ENCODE measurements at places on chromosomes 2 and 18.

DNA sequence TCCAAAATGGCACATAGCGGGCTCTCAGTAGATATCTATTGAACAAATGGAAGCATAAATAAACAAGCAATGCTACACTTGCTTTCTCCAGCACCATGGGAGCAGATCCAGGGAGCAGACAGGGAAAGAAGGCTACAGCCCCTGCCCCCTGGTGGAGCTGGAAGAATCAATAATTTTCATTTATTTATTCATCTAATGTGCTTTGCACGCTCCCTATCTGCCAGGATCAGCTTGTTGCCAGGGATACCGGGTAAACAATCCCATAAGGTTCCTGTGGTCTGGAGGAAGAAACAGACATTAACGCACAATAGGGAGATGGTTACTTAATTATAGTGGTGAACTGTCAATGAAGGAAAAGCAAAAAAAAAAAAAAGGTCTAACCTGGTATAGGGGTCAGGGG lies 40.1 kb upstream of the CLASP1 start:
- no peak for DNase-seq

- DNase-seq, result no peak
Measured at GRCh38 chr18:26813043-26813442, 52.5 kb downstream of the AQP4 start.

DNA sequence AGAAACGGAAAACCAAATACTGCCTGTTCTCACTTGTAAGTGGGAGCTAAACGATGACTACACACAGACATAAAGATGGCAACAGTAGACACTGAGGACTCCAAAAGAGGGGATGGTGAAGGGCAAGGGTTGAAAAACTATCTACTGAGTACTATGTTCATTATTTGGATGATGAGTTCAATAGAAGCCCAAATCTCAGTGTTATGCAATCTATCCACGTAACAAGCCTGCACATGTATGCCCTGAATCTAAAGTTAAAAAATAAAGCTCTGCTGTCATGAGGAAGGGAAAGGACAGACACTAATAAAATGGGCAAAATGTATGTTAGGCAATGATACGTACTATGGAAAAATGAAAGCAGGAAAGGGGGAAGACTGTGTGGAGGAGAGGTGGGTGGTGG lies 376.0 kb downstream of the TGIF1 start:
- no peak for DNase-seq

GRCh38 chr2:241188361-241189092 lies at the start of gene ANO7:
Gene ANO7, plus strand, starts transcription at chr2:241188677. Its CDS starts 1,387 bp downstream, at chr2:241190064.
- DNase-seq, result no peak

DNA sequence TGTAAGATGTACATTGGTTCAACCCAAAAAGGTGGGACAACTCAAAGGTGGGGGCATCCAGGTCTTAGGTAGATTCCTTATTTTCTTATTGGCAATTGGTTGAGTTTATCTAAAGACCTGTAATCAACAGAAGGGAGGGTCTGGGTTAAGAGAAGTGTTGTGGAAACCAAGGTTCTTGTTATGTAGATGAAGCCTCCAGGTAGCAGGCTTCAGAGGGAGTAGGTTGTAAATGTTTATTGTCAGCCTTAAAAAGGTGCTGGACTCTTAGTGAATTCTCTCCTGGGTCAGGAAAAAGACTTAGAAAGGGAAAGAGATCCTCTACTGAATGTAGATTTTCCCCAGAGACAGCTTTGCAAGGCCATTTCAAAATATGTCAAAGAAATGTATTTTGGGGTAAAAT lies 125.3 kb upstream of the NDUFV2 start:
- no peak for DNase-seq

- DNase-seq, result no peak
Measured at GRCh38 chr2:47313141-47313691, 89.7 kb upstream of the MSH2 start.

- no peak for DNase-seq
Measured at GRCh38 chr2:196239622-196240587, 68.5 kb upstream of the STK17B start.

- DNase-seq, result no peak
Measured at GRCh38 chr2:179550214-179550613, 285.6 kb upstream of the SESTD1 start.

DNA sequence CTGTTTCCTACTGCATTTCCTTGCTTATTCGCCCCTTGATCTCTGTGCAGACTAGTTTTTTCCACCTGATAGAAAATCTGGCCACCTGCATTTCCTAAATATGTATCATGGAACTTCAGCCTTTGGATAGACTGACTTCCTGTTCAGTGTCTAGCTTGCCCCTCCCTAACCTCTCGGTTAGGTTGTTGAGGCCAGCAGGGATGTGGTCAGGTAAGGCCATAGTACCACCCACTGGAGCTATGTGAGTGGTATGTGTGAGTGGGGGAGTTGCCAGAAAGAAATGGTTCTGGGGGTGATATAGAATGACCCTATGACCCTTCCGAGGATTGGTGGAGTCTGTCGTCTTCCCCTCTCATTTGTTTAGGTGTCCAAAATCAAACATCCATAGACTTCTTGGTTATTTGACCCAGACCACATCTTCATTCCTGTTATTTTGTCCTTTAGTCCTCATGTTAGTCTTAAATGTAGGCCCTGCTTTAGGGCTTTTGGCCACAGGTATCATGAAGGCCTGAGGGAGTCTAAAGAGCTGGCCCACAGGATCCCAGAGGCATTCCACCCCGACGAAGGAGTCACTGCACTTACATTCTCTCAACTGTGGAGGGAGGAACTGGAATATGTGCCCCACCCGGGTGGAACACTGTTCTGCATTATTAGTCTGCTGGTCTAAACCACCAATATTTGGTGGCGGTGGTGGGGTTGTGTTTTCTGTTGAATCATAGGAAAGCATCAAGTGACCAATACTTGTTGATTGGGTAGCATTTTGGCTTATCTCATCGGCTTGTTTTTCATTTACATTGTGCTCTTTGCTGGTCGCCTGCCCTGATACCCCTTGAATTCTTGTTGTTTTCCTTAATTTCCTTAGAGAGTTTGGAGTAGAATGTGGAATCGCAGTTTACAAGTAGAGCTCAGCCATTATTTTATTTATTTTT lies 21.9 kb downstream of the CAB39 start:
- no peak for DNase-seq

GRCh38 chr2:127170021-127170420 lies 50.1 kb downstream of the CYP27C1 start:
- no peak for DNase-seq

GRCh38 chr2:31923662-31924061 lies 87.1 kb downstream of the MEMO1 start:
- no peak for DNase-seq

- DNase-seq, result no peak
Measured at GRCh38 chr2:168217920-168218319, 29.5 kb downstream of the STK39 start.

- no peak for DNase-seq
Measured at GRCh38 chr18:22608847-22609246, 191.1 kb upstream of the CTAGE1 start.

GRCh38 chr2:54384301-54385203 lies 71.6 kb upstream of the SPTBN1 start:
- no peak for DNase-seq

- DNase-seq, result no peak
Measured at GRCh38 chr2:127000937-127001336, 102.2 kb downstream of the TEX51 start.

GRCh38 chr2:34998741-34999140 lies 1356.8 kb upstream of the CRIM1 start:
- DNase-seq, result no peak

DNA sequence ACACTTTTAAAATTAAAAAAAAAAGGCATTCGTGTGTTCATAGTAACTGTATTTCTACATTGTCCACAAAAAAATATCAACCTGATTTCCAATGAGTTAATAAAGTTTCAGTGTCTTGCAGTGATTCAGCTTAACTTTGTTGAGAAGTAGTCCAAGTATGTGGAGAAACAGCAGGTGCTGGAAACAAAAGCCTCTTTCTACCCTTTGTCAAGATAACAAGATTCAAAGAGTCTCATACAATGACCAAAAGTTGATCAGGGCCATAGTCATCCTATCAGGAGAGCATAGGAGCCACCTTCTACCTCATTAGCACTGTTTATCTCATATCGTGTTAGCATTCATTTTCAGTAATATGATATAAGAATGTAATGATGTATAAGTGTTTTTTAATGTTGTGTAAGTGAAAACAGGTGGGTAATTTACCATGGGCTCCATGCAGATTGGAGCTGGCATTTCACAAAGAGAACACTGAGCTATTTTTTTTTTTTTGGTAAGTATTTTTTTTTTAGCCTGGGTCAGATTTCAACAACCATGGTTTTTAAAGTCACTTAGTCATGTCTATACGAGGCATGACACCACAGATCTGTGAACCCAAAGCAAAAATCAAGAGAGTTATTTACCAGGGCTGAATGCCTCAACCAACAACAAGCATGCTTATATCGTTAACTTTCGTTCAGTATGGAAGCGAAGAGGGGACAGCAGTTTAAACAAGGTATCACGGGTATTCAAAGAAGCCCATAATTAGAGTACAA lies 165.0 kb upstream of the ZNF521 start:
- DNase-seq, result no peak

GRCh38 chr18:75210274-75211001 lies at the start of gene TSHZ1:
Gene TSHZ1, plus strand, starts transcription at chr18:75210797. Its CDS starts 1,080 bp downstream, at chr18:75211877.
- DNase-seq, result no peak

DNA sequence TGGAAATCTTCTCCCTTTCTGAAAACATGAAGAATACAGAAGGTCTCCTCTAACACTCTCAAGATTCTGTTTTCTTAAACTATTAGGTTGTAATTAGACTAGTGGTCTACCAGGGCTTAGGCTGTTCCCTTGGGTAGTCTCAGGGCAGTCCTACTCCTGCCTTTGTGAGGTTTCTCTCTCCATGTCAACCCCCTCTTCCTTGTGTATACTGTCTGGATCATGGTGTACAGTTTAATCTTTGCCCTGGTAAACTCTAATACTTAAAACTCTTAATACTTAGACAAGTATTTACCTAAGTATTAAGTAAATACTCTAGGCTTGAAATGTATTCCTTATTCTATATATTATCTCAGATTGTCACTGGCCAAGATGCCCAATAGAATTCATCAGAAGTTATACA lies 480.3 kb upstream of the TNP1 start:
- no peak for DNase-seq

DNA sequence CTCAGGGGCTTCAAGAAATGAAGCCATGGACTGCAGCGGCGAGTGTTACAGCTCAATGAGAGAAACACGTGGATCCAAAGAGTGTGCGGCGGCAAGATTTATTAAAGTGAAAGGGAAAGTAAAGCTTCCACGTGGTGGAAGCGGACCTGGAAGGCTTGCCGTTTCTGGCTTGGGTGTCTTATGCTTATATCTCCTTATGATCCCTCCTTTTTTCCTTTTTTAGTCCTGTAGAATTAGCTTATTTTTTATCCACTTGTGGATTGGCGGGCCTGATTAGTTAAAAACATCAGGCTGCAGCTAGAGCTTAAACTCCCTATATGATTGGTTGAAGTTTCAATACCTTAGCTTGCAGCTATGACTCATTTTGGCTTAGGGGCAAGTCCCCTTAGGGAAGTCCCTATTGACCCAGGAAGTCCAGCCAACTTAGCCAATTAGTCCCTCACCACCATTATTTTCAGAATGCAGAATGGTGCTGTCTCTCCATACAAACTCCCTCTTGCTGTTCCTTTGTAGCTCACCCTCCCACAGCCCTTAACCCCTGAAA lies 11.6 kb upstream of the HNMT start:
- DNase-seq, result no peak

- no peak for DNase-seq
Measured at GRCh38 chr18:47817795-47818077, 112.7 kb downstream of the SMAD2 start.

DNA sequence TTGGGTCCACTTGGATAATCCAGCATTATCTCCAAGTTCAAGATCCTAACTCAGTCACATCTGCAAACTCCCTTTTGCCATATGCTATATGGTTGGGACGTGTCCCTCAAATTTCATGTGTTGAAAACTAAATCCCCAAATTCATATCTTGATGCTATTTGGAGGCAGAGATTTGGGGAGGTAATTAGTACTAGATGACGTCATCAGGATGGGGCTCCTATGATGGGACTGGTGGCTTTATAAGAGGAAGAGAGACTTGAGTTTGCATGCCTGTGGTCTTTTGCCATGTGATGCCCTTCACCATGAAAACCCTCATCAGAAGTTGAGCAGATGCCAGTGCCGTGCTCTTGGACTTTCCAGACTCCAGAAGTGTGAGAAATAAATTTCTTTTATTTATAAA lies 16.8 kb upstream of the SMAD4 start:
- no peak for DNase-seq

GRCh38 chr2:135775420-135775819 lies 33.8 kb downstream of the UBXN4 start:
- no peak for DNase-seq

DNA sequence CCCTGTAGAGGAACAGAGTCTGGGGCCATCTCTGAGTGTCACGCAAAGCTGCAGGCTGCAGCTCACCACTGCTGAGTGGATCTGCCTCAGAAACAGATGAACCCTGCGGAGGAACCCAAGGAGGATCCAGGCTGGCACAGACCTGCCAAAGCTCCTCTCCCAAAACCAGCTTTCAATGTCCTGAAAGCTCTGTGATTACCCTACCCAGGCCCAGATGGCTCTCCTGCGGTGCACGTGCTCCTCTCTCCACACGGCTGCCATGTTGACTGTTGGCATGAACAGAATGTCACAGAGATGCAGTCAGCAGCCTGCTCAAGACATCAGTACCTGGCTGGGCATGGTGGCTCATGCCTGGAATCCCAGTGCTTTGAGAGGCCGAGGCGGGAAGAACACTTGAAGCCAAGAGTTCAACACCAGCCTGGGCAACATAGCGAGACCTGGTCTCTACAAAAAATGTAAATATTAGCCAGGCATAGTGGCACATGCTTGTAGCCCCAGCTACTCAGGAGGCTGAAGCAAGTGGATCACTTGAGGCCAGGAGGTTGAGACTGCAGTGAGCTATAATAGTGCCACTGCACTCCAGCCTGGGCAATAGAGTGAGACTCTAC lies 216.8 kb downstream of the MGAT5 start:
- no peak for DNase-seq

DNA sequence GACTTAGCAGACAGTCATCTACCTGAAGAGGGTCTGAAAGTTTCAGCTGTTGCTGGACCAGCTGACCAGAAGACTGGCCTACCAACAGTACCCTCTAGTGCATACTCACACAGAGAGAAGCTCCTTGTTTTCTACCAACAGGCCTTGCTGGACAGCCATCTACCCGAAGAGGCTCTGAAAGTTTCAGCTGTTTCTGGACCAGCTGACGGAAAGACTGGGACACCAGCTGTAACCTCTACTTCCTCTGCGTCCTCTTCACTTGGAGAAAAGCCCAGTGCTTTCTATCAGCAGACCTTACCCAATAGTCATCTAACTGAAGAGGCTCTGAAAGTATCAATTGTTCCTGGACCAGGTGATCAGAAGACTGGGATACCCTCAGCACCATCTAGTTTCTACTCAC lies 63.2 kb downstream of the ALMS1 start:
- DNase-seq, result no peak
